ENCODE measurements at places on chromosomes 16 and 17.

DNA sequence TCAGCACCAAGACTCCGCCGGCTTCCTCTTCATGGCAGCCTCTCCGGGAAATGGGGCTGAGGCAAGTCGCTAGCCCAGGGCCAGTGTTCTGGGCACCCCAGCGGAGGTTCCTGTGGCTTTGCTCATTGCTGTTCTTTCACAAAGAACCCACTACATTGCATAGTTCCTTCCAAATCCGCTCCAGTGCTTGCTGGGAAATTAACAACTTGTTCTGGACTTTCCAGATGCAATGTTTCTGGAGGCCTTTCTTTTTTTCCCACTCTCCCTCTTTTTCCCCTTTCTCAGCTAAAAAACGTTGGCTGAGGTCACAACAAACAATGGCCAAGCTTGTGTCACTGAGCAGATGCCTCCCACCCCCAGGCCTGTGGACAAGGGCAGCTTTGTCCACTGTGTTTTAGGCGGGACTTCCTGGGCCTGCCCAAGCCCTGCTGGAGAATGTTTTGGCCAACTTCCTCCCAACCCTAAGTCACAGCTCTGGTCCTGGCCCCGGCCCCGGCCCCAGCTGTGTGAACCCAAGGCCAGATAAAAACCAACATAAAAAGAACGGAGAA is 131.5 kb upstream of the RCVRN start:
- no peak for DNase-seq

- no peak for DNase-seq
These were observed 532 bp downstream of the CNTNAP1 start for GRCh38 chr17:42682722-42683403.

DNA sequence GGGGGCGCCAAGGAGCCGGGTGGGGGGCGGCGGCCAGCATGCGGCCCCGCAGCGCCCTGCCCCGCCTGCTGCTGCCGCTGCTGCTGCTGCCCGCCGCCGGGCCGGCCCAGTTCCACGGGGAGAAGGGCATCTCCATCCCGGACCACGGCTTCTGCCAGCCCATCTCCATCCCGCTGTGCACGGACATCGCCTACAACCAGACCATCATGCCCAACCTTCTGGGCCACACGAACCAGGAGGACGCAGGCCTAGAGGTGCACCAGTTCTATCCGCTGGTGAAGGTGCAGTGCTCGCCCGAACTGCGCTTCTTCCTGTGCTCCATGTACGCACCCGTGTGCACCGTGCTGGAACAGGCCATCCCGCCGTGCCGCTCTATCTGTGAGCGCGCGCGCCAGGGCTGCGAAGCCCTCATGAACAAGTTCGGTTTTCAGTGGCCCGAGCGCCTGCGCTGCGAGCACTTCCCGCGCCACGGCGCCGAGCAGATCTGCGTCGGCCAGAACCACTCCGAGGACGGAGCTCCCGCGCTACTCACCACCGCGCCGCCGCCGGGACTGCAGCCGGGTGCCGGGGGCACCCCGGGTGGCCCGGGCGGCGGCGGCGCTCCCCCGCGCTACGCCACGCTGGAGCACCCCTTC is 484 bp downstream of the FZD2 start:
- peak; percentile 17 for DNase-seq

DNA sequence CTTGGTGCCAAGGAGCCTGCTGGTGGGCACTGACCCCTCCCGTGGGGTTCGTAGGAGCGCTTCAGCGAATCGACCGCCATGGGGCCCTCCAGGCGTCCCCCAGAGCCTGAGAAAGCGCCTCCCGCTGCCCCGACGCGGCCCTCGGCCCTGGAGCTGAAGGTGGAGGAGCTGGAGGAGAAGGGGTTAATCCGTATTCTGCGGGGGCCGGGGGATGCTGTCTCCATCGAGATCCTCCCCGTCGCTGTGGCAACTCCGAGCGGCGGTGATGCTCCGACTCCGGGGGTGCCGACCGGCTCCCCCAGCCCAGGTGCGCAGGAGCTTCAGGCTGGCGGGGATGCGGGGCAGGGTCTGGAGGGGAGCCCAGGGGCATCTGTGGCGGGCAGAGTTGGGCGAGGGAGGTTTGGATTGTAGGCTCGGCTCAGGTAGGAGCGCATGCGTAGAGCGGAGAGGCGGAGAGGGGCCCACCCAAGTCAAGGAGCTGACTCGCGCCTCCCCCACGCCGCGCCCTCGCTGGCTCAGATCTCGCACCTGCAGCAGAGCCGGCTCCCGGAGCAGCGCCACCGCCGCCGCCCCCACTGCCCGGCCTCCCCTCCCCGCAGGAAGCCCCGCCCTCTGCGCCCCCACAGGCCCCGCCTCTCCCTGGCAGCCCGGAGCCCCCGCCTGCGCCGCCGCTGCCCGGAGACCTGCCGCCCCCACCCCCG is 19.8 kb downstream of the FMNL1 start:
- DNase-seq = no peak

DNA sequence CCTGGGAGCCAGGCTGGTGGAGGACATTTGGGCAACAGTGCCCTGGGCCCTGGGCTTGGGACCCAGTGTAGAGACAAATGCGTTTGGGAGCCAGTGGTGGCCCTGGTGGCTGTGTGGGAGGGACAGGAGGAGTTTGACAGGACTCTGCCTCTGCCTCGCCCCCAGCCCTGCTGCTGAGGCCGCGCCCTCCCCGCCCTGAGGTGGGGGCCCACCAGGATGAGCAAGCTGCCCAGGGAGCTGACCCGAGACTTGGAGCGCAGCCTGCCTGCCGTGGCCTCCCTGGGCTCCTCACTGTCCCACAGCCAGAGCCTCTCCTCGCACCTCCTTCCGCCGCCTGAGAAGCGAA is 11.9 kb upstream of the TCAP start:
- DNase-seq = no peak

GRCh38 chr16:48256579-48257177 is 9.3 kb upstream of the ABCC11 start:
- no peak for DNase-seq

DNA sequence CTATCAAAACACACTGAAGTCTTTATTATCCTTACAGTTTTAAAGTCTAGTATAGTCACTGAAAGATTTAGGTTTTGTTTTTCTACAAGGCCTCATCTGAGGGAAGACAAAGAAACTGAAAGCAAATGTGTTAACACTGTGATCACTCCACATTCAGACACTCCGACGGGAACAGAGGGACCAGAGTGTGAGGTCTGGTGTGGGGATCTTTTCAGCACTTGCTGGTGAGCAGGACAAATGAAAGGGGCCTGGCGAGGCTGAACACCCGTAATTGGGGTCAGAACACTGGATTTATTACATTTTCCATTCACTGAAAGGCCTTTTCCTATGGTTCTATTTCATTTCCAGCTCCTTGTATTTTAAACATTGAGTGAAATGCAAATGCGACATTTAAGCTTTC is 910.5 kb downstream of the CDH11 start:
- no peak for DNase-seq

DNA sequence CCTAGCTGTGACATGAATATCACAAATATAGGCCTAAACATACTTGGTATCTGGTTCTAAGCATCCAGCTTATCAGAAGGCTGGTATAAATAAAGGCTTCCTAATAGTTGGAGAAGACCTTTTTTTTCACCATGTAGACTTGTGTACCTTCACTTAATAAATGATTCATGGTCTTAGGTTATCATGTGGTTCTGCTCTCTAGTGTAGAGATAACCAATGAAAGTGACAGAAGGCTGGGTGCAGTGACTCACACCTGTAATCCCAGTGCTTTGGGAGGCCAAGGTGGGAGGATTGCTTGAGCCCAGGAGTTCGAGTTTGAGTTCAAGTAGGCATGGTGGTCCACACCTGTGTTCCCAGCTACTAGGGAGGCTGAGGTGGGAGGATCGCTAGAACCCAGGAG is 3.1 kb downstream of the DDX19A start:
- no peak for DNase-seq

DNA sequence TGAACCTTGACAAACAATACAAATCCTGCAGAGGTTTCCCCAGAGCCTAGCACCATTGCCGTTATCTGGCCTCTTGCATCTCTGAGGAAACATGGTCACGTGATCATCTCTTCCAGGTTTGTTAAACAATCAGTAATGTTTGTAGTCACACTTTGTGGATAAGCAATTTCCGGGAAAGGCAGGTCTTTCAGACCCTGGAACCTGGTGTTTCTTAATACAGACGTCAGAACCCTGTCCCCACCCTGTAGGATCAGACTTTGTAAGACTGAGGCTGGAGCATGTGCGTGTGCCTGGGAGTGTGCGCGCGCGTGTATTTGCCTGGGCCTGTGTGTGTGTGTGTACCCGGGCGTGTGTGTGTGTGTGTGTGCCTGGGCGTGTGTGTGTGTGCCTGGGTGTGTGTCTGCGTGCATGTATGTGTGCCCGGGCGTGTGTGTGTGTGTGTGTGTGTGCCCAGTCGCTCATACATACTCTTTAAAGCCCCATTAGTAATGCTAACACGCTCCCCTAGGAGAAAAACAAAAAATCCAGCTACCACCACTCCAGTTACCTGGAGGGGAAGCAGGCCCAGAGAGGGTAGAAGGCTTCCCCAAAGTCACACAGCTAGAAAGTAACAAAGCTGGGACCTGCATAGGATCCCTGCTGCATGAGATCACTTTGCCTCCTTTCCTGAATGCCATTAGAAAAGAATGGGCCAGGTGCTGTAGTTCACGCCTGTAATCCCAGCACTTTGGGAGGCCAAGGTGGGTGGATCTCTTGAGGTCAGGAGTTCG is 5.3 kb downstream of the CTNS start:
- no peak for DNase-seq

DNA sequence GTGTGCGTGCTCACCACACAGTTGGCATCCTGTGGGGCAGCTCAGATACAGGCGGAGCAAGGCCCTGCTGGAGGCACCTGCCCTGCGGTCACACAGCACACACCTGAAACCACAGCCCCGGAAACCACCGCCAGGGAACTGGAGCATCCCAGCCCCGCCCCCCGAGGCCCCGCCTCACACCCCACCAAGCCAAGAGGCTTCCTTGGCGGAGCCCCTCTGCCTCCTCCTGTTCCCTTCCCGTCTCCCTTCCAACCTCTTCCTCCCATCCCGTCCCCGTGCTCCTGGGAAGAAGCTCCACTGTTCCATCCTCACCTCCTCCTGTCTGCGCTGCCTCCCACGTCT is 205.5 kb downstream of the NTN1 start:
- no peak for DNase-seq

DNA sequence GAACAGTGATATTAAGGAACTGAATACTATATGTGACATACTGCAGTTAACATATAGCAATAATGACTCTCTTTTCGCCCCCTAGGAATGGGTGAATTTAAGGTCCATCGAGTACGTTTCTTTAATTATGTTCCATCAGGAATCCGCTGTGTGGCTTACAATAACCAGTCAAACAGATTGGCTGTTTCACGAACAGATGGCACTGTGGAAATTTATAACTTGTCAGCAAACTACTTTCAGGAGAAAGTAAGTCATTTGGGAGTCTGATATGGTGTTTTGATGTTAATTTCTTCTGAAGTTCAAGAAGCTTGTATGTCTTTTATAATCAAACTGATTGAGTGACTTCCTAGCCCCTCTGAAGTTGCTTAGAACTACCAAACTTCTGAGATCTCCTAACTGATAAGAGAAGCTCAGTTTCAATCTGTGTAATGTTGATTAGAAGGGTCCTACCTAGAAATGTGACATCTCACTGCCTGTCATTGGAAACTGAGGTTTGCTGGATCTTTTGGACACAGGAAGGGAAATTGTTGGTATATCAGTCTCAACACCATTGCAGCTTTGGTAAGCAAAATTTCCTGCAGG is 1.0 kb downstream of the UTP4 start:
- no peak for DNase-seq

- no peak for DNase-seq
These were observed 27.1 kb upstream of the SOX9 start for GRCh38 chr17:72093707-72094106.

DNA sequence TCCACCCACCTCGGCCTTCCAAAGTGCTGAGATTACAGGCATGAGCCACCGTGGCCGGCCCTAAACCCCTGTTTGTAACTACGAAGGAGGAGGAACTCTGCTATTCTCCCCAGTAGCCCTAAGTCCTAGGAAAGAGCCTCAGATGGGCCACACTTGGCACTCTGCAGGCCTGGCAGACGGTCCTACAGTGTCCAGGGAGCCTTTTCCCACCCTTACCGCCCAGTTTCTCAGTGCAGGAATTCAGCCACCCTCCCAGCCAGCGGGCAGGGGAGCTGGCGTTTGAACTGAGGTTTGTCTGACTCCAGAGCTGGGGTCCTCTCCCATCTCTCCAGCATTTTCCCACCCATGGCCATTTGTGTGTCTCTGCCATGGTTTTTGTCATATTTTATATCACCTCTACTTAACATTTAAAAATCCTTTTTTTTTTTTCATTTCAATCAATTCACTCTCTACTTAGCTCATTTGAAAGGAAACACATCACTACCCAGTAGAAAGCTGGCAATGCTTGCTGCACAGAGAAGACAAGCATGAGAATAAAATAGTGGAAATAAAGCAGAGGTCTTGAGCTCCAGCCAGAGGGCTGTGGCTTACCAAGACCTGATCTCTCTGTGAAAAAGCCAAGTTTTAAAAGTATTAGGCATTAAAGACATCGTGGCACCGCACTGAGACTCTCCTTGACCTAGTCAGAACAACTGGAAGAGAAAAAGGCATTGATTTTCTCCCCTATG is 34.9 kb downstream of the BCO1 start:
- DNase-seq = no peak

All from activated CD4-positive, alpha-beta T cell treated with anti-CD3 and anti-CD28 coated beads for 24 hours (primary cell).